HFFc6 (cell line): ENCODE measurements at places on chromosomes 2 and 18. TPM values are rescaled to one million over a fixed set of nuclear protein-coding genes. Genes with fewer than 3 reads are reported as not detected.

The MSTN gene
- total RNA-seq = not detected in 3 replicates

The METAP1D gene
- 4.8 to 6.5 TPM (median 5.4 TPM) in 3 replicates for total RNA-seq

The CCDC68 gene
- 0.14 and 0.76 TPM in 2 replicates for total RNA-seq

The CFAP65 gene
- not detected in 3 replicates for total RNA-seq

The UGT1A7 gene
- total RNA-seq = not detected in 3 replicates

The CYP27A1 gene
- 0.10 to 0.24 TPM in 2 of 3 replicates, not detected in the other for total RNA-seq

The RAX gene
- total RNA-seq = not detected in 3 replicates

The LAMA1 gene
- 0.18 to 1.7 TPM (median 1.0 TPM) in 3 replicates for total RNA-seq

The LRRTM1 gene
- total RNA-seq = not detected in 3 replicates

The ADAM23 gene
- 0.46 to 2.6 TPM (median 1.1 TPM) in 3 replicates for total RNA-seq

The CFAP53 gene
- 0.10 to 0.18 TPM (median 0.14 TPM) in 3 replicates for total RNA-seq

The ATG4B gene
- total RNA-seq = 50.1 to 69.8 TPM (median 58.0 TPM) in 3 replicates

The RPRM gene
- total RNA-seq = not detected in 3 replicates

The SCYGR4 gene
- total RNA-seq = not detected in 3 replicates

The NRP2 gene
- 10.4 to 21.0 TPM (median 16.3 TPM) in 3 replicates for total RNA-seq

The NCKAP5 gene
- 0.44 to 3.0 TPM (median 0.71 TPM) in 3 replicates for total RNA-seq

The BIRC6 gene
- 55.3 and 68.4 TPM in 2 replicates for total RNA-seq

The HOXD9 gene
- 2.1 and 3.2 TPM in 2 replicates for total RNA-seq

The SERPINB10 gene
- 2.1 to 3.7 TPM (median 2.8 TPM) in 3 replicates for total RNA-seq

The TRAK2 gene
- 43.2 and 51.1 TPM in 2 replicates for total RNA-seq

The TMSB10 gene
- 4,326 to 6,151 TPM (median 5,189 TPM) in 3 replicates for total RNA-seq

The GALNT13 gene
- total RNA-seq = not detected in 3 replicates

The CMPK2 gene
- total RNA-seq = not detected in 3 replicates

The ERICH2 gene
- not detected in 3 replicates for total RNA-seq

The C2orf81 gene
- total RNA-seq = 0.53 to 2.3 TPM (median 2.1 TPM) in 3 replicates

The CGREF1 gene
- 0.24 TPM in 1 of 3 replicates, not detected in the others for total RNA-seq

The SIX3 gene
- total RNA-seq = not detected in 3 replicates

The CCBE1 gene
- total RNA-seq = 136 to 207 TPM (median 174 TPM) in 3 replicates

The KRTCAP3 gene
- 0.34 and 0.37 TPM in 2 replicates for total RNA-seq

The VWA3B gene
- total RNA-seq = not detected in 3 replicates
